ENCODE measurements at places on chromosomes 1 and 21.

- DNase-seq: no peak
Observed at GRCh38 chr1:192080684-192081083, 77.6 kb upstream of the RGS18 start.

DNA sequence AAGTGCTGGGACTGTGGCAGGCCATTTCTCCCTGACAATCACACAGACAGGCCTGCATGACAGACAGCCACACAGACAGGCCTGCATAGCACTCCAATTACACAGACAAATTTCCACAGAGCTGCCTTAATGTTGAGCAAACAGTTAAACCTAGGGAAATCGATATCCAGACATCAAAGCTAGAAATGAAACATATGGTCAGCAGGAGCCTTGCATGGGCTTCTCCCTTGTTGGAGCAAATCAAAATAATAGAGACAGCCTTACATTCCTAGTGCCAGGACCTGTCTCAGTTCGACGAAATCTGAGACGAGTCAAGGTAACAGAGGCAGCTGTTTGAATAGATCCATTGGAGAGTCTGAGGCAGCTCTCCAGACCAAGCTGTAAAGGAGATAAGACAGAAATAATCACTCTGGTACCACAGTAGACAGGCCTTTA is 42.4 kb downstream of the OLFML3 start:
- no peak for DNase-seq

GRCh38 chr21:45356653-45357435 is 48.1 kb upstream of the COL18A1 start:
- no peak for DNase-seq

GRCh38 chr1:19360843-19361610 is 48.9 kb downstream of the SLC66A1 start:
- no peak for DNase-seq

DNA sequence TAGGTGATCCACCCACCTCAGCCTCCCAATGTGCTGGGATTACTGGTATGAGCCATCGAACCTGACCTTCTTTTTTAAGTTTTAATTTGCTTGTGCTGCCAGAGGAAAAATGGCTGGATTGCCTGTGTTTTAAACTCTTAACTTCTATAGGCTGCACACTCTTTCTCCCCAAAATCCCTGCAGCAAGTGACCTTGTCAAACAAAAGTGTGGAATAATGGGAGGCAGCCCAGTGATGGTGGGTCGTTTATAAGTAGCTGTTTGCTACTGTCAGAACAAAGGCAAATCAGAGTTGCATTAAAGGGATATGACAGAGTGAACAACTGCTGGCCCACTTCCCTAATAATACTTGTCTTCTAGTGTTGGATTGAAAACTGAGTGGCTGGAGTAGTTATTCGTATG is 74.2 kb downstream of the ADGRL2 start:
- no peak for DNase-seq

GRCh38 chr1:162677607-162678371 is 45.5 kb downstream of the DDR2 start:
- no peak for DNase-seq

GRCh38 chr21:32795376-32795775 is 23.8 kb upstream of the PAXBP1 start:
- DNase-seq: no peak

DNA sequence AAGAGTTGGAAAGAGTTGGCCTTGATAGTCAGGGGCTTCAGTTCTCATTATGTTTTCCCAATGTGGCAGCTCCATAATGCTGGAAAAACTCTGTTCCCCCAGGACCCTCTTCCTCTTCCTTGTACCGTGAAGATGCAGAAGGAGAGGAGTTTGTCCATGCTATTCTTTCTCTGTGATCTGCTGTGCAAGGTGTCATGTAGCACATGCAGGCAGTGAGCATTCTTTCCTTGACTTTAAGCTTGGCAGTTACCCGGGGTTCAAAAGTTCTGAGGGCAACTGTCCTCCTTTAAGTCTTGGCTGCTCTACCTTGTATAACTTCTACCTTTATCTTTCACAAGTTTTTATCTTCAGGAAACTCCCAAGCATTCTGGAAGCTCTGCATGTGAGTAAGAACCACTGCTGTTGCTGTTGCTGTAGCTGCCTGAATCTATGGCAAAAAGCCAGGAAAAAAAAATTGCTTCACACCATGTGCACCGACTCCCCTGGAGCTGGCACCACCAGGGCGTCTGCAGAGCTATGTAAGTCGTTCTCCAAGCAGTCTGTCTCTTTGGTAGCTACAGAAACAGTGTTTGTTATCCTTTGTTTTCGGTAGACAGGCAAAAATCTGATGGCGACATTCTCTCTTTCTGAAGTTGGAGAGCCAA is 42.7 kb upstream of the SLC16A1 start:
- no peak for DNase-seq

DNA sequence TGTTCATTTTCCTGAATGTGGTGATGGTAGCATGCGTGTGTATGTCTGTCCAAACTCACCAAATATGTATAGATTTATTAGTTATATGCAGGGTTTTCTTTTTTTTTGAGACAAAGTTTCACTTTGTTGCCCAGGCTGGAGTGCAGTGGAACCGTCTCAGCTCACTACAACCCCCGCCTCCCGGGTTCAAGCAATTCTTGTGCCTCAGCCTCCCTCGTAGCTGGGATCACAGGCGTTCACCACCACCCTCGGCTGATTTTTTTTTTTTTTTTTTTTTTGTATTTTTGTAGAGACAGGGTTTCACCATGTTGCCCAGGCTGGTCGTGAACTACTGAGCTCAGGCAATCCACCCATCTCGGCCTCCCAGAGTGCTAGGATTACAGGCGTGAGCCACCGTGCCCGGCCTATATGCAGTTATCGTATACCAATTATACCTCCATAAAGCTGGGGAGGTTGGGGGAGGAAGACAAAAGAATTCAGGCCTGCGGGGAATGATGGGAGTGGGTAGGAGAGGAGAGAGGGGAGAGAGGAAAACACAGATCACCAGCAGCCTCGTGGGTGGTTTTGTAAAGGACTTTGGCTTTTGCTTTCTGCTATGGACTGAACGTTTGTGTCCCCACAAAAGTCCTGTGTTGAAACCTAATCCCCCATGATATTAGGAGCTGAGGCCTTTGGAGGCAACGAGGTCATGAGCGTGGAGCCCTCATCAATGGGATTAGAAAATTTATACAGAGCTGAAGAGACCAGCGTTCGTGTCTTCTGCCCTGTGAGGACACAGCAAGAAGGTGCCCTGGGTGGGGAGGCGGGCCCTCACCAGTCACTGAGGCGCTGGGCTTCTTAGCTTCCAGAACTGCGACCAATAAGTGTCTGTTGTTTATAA is 4.4 kb upstream of the HNRNPU start:
- DNase-seq: no peak

GRCh38 chr1:44860331-44860730 is 17.3 kb upstream of the PTCH2 start:
- DNase-seq: no peak

DNA sequence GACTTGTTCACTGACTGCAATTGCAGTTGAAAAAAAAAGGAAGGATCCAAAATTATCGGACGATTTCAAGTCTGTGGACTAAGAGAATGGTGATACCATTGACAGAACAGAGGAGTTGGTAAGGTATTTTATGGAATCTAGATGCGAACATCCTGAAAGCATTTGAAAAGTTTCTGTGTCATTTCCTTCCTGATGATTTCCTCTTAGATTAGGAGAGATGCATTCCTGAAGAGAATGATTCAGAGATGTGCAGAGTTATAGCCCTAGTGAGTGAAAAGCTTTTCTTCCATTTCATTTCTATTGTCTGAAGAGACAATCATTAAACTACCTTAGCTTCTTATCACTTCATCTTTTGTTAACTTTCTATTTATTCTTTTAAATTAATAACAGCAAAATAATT is 200.0 kb downstream of the KCNK2 start:
- DNase-seq: no peak

DNA sequence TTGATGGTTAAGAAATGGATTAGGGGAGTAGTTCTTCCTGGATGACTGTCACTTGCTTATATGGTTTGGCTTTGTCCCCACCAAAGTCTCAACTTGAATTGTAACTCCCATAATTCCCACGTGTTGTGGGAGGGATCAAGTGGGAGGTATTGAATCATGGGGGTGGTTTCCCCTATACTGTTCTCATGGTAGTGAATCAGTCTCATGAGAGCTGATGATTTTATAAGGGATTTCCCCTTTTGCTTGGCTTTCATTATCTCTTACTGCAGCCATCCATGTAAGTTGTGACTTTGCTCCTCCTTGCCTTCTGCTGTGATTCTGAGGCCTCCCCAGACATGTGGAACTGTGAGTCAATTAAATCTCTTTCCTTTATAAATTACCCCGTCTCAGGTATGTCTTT is 1621.1 kb downstream of the MRPL39 start:
- DNase-seq: no peak

DNA sequence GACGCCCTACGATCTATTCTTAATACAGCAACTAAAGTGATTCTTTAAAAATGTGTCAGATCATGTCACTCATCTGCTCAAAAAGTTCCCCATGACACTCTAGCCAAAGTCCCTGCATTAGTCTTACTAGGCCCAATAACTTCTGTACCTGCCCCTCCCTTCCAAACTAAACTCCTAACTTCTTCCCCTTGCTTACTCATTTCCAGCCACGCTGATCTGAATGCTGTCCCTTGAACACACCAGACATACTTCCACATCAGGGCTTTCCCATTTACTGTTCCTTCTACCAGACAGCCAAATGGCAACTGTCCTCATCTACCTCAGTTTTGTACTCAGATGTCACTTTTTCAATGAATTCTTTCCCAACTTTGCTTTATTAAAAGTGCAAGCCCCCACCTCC is 1.2 kb downstream of the PPT1 start:
- no peak for DNase-seq

GRCh38 chr1:205229916-205230700 is 2.4 kb downstream of the TMCC2 start:
- no peak for DNase-seq

DNA sequence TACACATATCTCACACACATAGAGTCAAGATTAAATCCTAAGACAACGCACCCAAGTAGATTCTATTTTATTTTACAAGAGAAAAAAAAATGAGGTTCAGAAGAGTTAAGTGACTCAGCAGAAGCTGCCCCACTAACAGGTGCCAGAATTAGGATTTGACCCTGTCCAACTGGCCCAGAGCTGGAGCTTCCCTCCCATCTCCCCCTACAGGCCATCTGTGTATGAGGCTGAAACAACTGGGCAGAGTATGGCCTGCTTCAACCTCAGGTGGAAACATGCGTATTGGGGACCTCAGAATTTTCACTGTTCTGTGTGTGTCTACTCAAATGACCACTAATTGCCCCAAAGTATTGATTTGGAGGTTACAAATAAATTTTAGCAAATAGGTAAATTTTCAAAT is 29.9 kb downstream of the PSMG1 start:
- no peak for DNase-seq

DNA sequence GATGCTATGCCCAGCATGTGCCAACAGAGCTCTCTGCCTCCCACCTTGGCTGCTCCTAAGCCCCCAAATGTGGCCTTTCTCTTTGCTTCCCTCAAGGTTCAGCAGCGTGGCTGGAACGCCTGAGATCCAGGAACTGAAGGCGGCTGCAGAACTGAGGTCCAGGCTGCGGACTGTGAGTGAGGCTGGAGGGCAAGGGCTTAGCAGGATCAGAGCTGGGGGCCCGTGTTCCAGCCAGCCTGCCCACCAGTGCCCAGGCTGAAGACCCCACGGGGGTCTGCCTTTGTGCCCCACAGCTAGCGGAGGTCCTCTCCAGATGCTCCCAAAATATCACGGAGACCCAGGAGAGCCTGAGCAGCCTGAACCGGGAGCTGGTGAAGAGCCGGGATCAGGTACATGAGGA is 14.6 kb downstream of the IKBKE start:
- no peak for DNase-seq

DNA sequence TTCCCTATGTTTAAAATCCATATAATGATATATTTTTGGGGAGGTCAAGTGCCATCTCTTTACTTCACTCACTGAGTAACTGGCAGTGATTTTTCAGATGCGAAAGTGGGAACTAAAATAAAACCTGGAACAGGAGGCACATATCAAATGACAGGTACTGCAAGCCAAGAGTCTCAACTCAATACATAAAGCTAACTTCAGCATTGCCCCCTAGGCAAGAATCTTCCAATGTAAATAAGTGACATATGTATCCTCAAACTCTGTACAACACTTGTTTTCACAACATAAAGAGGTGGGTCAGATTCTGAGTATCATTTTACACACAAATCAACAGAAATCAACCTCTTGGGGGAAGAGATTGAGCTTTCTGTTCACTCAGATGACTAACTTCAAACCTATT is 18.1 kb downstream of the DCAF8 start:
- no peak for DNase-seq

- no peak for DNase-seq
Observed at GRCh38 chr1:23984417-23985186, 4.5 kb upstream of the SRSF10 start.

DNA sequence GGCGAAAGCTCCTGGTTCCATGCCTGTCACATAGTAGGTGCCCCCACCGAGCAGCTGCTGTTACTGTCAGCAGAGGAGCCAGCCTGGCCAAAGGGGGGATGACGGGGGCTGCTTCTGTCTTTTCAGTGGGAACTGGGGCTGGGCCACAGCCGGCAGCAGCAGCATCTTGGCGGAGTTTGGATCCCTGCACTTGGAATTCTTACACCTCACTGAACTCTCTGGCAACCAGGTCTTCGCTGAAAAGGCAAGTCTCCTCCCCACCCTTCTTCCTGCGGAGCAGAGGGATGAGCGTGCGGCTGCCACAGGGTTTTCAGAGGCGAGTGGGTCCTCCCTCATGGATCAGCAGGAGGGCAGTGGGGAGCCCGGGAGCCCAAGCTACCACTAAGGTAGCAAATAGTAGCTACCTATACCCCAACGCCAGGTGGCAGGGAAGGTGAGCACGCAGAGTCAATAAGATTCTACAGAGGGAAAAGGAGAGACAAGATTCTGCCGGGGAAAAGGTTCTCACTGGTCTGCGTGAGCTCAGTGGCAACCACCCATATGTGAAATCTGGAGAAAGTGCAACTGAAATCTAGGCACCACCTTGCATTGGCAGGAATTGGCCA is 41.4 kb upstream of the SELENON start:
- no peak for DNase-seq

DNA sequence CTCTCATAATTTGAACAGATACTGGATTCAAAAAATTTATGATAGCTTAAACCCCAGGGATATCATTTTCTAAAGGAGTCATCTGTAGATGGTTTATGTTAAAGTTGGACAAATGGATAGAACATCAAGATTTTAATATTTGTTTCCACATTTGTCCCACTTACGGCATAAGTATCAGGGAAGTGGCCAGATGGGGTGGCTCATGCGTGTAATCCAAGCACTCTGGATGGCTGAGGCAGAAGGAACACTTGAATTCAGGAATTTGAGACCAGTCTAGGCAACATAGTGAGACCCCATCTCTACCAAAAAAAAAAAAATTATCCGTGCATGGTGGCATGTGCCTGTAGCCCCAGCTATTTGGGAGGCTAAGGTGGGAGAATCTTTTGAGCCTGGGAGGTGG is 229.1 kb downstream of the GPR52 start:
- no peak for DNase-seq

GRCh38 chr1:110068646-110069403 is 1.6 kb downstream of the ALX3 start:
- DNase-seq: no peak

Measured in SIG-M5 (cell line).